ENCODE measurements at places on chromosomes 12 and 14.
A peak's percentile ranks its signal among the peaks of the same experiment; 100 is the strongest.

GRCh38 chr12:102436867-102437266 is 43.5 kb downstream of the IGF1 start:
- DNase-seq, result no peak

- no peak for DNase-seq
Observed at GRCh38 chr14:22715890-22716289, 50.6 kb upstream of the OXA1L start.

GRCh38 chr12:5715021-5715420 is 230.0 kb downstream of the ANO2 start:
- no peak for DNase-seq

- no peak for DNase-seq
Observed at GRCh38 chr12:100403446-100403845, 46.6 kb downstream of the SLC17A8 start.

- no peak for DNase-seq
Observed at GRCh38 chr14:35341751-35342488, 49.7 kb downstream of the PSMA6 start.

- DNase-seq, result no peak
Observed at GRCh38 chr12:87231818-87232217, 797.4 kb downstream of the C12orf50 start.

DNA sequence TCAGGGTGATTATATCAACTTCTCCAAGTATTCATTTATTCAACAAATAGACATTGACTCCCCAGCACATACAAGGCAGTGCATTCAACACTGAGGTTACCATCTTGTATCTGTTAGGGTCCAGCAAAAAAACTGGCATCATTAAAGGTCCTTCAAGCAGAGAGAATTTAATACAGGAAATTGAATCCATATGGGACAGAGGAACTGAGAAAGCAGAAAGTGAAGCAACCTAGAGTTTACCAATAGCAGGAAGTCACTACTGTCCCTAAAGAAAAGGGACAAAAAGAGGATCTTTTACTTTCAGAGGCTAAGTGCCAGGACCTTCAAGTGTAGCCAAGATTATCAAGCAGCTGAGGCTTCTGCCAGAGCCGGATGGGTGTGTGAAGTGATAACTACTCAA is 237.8 kb upstream of the TBX3 start:
- no peak for DNase-seq

GRCh38 chr12:122190842-122191668 is 8.1 kb downstream of the LRRC43 start:
- peak; percentile 32 for DNase-seq

GRCh38 chr14:59238216-59238615 is 49.7 kb downstream of the DAAM1 start:
- DNase-seq, result no peak

GRCh38 chr12:10223208-10223607 is 10.5 kb downstream of the GABARAPL1 start:
- no peak for DNase-seq

- no peak for DNase-seq
Observed at GRCh38 chr14:52305014-52305413, 9.1 kb upstream of the PTGER2 start.

GRCh38 chr14:43894534-43894933 is 612.5 kb downstream of the FSCB start:
- no peak for DNase-seq

DNA sequence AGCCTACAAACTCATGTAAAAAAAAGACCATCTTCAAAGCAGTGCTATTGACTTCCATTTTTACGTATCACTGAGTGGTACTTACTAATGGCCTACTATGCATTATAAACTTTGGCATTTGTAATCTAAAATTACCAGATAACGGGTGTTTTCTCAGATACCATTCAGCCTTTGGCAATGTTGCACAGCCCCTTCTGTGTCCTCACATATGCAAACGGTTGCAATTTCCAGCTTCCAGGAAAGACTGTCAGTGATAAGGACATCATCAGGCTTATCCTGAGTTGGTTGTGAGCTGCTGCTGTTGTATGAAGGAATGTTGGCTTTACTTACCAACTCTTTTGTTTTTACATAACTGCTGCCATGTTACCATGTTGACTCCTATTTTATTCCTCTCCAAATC is 1.6 kb upstream of the SLC6A13 start:
- DNase-seq, result no peak

DNA sequence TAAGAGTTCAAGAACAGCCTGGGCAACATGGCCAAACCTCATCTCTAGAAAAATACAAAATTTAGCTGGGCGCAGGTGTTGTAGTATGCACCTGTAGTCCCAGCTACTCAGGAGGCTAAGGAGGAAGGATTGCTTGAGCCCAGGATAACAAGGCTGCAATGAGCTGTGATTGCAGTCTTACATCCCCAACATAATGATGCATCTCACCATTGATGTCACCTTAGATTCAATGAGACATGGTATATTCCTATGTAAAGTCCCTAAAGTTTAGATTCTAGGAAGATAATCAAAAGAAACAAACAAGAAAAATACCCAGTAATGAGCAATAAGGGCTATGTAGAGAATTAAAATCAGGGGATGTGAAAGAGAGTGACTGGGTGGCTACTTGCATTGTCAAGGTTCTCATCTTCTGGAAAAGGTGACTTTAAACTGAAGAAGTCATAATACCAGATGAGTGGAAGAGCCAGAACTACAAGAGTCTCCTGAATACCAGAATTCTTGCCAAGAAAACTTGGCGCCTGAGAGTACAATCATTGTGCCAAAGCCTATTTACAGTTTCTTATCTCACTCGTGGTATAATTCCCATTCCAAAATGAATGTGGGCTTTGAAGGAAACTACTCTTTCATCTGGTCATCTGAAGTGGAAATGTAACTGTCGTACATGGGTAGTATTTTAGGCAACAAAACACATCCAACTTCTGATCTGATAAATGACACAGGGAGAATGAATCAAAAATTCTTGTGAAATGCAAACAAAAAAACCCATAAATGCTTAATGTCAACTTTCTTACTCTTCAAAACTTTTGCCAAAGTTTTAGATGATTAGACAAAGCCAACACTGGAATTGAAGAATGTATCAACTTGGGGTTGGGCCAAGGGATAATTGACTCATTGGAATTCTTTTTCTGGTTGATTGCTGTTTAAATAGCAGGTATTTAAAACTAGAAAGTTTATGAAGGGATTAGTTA is 81.1 kb upstream of the ST8SIA1 start:
- DNase-seq, result no peak

- DNase-seq, result no peak
Observed at GRCh38 chr14:56268673-56269072, 150.5 kb downstream of the PELI2 start.

- DNase-seq, result no peak
Observed at GRCh38 chr12:104535369-104535768, 78.6 kb downstream of the CHST11 start.

GRCh38 chr14:80055226-80055625 is 156.1 kb downstream of the DIO2 start:
- DNase-seq, result no peak

DNA sequence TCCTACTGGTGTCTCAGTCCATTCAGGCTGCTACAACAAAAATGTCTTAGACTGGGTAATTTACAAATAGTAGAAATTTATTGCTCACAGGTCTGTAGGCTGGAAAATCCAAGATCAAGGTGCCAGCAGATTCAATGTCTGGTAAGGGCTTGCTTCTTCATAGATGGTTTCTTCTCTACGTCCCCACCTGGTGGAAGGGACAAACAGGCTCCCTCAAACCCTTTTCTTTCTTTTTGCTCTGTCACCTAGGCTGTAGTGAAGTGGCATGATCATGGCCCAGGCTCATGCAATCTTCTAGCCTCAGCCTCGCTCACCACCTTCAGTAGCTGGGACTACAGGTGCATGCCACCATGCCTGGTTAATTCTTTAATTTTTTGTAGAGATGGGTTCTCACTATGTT is 106.8 kb upstream of the RPH3A start:
- no peak for DNase-seq

DNA sequence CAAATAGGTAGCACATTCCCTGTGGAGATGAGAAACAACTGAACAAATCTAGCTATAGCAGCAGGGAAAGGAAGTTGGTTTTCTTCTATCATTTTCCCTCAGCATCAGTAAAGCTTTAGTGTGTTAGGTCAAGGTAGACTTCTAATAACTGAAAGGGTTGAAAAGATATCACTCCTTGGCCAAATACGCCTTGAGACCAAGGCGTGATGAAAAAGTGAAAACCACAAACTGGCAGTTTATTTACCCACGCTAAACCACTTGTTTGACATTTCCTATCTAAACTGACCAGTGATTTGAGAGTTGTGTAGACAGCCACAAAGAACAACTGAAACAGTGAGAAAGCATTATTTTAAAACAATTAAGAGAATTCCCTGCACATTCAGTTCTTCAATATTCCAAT is 99.6 kb upstream of the SOX5 start:
- DNase-seq, result no peak

- DNase-seq, result no peak
Observed at GRCh38 chr14:79056879-79057278, 886.7 kb downstream of the NRXN3 start.

DNA sequence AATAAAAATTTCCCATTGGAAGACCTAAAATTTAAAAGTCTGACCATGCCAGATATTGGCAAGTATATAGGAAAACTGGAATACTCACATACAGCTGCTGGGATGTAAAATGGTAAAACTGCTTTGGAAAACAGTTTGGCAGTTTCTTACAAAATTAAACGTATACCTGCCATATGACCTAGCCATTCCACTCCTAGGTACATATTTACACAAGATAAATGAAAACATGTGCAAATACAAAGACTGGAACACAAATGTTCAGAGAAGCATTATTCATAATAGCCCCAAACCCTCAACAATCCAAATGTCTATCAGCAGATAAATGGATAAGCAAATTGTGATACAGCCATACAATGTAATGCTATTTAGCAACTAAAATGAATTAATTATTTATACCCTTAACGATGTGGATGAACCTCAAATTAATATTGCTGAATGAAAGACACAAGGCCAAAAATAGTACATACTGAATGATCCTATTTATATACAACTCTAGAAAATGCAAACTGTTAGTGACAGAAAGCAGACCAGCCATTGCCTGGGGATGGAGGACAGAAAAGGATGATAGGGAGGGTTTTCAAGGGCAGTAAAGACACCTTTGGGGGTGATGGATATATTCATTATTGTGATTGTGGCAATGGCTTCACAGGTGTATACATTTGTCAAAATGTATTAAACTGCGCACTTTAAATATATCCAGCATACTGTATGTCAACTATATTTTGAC is 21.3 kb upstream of the TCP11L2 start:
- DNase-seq, result no peak

GRCh38 chr12:46483572-46484395 is 111.2 kb upstream of the SLC38A2 start:
- DNase-seq, result no peak

DNA sequence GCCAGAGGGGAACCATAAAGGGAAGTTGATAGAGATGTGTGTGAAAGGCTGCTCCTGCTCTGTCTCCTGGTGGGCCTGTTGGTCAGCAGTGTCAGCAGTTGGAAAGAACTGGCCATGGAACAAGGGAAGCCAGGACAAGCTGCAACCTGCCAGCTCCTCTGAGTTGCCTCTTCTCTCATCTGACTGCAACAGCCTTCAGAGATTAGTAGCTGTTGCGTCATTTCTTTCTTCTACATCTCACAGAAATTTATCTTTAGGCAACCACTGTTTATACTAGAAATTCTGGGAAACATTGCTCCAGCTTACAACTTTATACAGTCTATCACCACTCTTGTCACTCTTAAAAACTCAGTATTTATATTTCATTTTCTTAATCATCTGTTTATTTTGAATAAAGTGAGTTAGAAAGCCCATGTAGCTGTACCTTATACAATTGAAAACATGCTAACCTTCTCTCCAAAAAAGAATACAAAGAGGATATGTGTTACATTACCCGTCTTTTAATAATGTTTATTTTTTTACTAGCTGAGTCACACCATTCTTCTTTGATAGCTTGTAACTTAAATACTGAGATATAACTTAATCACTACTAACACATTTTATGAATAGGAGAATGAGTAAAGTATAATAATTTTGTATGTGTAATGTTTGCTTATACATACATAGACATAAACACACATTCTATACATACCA is 224.2 kb downstream of the LRFN5 start:
- DNase-seq, result no peak

DNA sequence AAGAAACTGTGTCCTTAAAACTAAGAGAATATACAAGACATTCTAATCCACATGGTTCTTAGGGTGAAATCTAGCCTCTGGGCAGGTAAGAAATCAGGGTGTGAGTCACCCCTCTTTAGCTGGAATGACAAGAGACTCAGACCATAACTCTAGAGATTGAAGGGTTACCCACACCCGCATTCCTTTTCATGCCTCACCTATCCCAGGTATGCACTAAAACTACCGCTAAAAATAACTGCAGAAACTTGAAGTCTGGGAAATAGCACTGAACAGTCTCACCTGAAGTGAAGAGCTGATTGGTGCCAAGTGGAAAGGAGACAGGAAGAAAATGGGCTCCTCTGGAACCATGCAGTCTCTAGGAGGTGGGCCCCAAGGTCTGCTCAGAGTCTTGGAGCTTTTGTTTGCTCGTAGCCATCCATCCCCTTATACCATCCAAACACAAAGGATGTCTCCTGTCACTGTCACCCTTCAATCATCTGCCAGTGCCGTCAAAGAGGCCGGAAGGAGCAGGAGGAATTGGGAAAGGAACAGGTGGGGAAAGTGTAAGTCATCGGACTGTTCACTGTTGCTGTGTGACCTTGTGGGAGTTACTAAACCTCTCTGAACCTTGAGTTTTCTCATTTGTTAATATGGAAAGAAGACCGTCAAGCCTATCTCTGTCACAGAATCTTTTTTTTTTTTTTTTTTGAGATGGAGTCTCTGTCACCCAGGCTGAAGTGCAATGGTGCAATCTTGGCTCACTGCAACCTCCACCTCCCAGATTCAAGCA is 22.4 kb downstream of the DDX47 start:
- DNase-seq, result no peak

- no peak for DNase-seq
Observed at GRCh38 chr12:46523446-46523845, 150.9 kb upstream of the SLC38A2 start.

- DNase-seq, result no peak
Observed at GRCh38 chr14:99143793-99144192, 128.2 kb downstream of the BCL11B start.

DNA sequence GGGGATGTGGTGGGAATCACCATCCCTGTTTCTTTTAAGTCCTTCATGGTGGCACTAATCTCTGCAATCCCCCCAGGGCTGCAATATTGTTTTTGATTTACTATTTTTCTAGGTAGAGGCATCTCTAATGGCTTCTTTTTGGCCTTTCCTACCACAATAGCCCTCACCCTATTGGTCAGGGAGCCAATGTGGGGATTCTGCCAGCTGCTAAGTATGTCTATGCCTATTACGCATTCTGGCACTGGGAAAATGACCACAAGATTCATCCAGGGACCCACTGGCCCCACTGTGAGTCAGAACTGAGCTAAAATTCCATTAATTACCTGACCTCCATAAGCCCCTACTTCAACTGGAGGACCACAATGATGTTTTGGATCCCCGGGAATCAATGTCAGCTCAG is 15.9 kb upstream of the GLIPR1L2 start:
- no peak for DNase-seq

- no peak for DNase-seq
Observed at GRCh38 chr14:82854131-82854530, 1320.5 kb upstream of the SEL1L start.
